ENCODE measurements at places on chromosomes 4 and X. TPM values are rescaled to one million over a fixed set of nuclear protein-coding genes. Genes with fewer than 3 reads are reported as not detected.

Gene XG
- total RNA-seq, result 1.0 TPM

Gene BEX1
- total RNA-seq, result 46.8 TPM

Gene GSX2
- not detected for total RNA-seq

Gene CXorf49
- total RNA-seq, result not detected

Gene CXCL6
- 3.8 TPM for total RNA-seq

Gene LIMCH1
- 0.92 TPM for total RNA-seq

Gene CA5B
- total RNA-seq, result 9.0 TPM

Gene NELFA
- 72.6 TPM for total RNA-seq

Gene HSFX2
- not detected for total RNA-seq

Gene NSDHL
- 26.1 TPM for total RNA-seq

Gene SLC49A3
- total RNA-seq, result 5.8 TPM

Gene UGT2B15
- 0.25 TPM for total RNA-seq

Gene ZNF157
- 1.7 TPM for total RNA-seq

Gene ABCG2
- total RNA-seq, result 2.1 TPM

Gene SNCA
- 15.0 TPM for total RNA-seq

Gene VBP1
- total RNA-seq, result 50.5 TPM

Gene FGF13
- total RNA-seq, result 32.2 TPM

Gene MAML3
- 7.9 TPM for total RNA-seq

Gene FLNA
- total RNA-seq, result 914 TPM

Gene LGI2
- 8.3 TPM for total RNA-seq

Gene GUCY1A1
- 0.20 TPM for total RNA-seq

Gene RNF150
- total RNA-seq, result 7.0 TPM

Gene ERCC6L
- 19.8 TPM for total RNA-seq

Gene CXCL1
- total RNA-seq, result 1.4 TPM

Gene EDA2R
- total RNA-seq, result 11.9 TPM

Gene MAGEA6
- 1.0 TPM for total RNA-seq

Gene MMRN1
- 0.05 TPM for total RNA-seq

Gene LUZP4
- total RNA-seq, result not detected

Gene RASGEF1B
- total RNA-seq, result 6.9 TPM

Gene GLUD2
- 1.4 TPM for total RNA-seq

Gene TRPC5OS
- total RNA-seq, result not detected

Gene TCEAL3
- 9.3 TPM for total RNA-seq

Gene TKTL1
- 0.53 TPM for total RNA-seq

Gene ARHGAP6
- 0.55 TPM for total RNA-seq

Gene CLDN2
- total RNA-seq, result not detected

Measured in WTC11 (cell line).